ENCODE measurements at places on chromosomes 13 and 19.

DNA sequence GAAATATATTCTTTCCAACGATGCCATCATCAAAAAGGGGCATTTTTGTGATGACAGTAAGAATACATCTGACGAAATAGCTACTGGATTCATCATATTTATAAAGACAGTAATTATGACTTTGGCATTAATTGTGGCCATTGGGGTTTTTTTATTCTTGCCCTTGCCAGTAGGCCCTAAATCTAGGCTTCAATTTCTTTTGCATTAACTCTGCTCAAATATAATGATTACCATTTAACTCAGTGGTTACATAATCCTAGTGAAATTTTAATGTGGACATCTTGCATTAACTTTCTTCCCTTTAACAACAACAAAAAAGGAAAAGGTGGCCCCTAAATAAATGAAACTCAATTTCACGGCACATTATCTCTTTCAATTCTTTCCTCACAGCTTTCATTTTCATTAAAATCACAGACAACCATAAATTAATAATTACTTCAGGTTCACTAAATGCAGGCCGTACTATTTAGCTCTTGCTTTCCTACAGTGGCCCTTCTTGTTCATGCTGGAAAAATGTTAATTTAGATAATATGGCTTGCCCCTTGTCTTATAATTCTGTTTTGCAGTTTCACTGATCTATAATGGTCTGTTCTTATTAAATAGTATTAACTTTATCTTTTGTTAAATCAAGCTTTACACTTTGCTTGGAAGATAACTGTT, 615.6 kb downstream of the DACH1 start:
- no peak for DNase-seq

DNA sequence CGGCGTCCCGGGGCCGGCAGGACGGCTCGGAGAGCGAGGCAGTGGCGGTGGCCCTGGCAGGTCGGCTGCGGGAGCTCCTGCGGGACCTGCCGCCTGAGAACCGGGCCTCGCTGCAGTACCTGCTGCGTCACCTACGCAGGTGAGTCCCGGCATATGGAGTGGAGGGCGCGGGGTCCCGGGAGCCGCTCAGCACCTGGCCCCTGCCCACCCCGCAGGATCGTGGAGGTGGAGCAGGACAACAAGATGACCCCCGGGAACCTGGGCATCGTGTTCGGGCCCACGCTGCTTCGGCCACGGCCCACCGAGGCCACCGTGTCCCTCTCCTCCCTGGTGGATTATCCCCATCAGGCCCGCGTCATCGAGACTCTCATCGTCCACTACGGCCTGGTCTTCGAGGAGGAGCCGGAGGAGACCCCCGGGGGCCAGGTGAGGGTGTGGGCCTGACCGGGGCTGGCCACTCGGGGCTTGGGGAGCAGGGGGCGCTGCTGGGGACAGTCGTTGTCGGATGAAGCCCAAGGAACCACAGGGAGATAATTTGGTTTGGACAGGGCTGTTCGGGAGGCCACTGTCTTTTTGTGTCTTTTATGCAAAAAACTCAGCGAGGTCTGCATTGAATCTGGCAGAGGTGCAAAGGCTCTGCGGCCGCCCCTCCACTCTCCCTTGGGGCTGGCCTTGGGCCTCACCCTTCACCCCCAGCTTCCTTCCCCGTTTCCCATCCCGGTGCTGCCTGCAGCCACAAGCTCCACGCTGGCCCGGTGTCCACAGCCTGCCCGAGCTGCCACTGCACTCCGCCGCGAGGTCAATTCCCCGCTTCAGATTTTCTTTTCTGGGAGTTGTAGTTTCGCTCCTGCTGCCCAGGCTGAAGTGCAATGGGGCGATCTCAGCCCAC, 12.0 kb downstream of the POLR2E start:
- DNase-seq: peak; percentile 13

DNA sequence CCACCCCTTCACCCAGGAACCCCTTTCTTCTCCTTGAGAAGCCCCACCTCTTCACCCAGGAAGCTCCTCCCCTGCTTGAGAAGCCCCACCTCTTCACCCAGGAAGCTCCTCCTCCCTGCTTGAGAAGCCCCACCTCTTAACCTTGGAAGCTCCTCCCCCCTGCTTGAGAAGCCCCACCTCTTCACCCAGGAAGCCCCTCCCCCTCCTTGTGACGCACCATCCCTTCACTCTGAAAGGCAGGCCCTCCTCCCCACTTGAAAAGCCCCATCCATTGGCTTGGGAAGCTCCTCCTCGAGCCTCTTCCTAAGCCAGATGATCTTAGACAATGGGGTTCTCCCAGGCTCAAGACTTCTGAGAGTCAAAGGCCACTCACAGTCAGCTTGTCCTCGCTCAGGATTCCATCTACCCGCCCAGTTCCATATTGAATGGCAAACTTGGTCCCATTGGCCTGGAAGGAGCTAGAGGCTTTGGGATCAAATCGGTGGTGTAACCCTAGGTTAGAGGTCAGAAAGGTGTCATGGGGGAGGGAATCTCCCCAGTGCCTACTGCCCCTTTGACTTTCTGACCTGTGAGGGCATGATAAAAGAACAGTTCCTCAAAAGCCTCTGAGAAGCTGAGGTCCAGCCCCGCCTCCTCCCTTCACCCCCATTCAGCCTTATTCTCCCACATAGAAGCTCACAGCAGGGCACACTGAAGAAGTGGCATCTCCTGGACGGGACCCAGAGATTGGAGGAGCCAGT, 4.0 kb downstream of the NAPSA start:
- DNase-seq: no peak

DNA sequence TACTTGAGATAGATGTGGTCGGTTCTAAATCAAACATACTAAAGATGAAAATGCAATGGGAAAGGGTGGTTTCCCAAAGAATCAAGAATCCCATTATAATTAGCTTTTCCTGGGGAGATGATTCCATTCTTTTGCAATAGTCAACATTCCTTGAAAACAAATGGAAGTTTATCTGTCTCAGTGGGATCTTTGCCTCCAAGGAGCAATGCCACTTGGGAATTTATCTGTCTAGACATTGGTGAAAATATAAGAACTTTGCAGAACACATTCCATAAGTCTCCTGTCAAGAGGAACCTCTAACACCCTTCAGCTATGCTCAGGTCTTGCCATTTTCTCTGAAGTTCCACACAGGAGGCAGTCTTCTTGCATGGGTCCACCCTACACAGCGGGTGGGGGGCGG, 152.5 kb downstream of the KCTD12 start:
- no peak for DNase-seq

GRCh38 chr19:10920288-10920655, 8.2 kb downstream of the YIPF2 start:
- DNase-seq: no peak

- DNase-seq: peak; percentile 46
Measured at GRCh38 chr13:110925023-110925612, 10.2 kb upstream of the ANKRD10 start.

GRCh38 chr19:31355665-31356289, 6.5 kb upstream of the TSHZ3 start:
- no peak for DNase-seq

DNA sequence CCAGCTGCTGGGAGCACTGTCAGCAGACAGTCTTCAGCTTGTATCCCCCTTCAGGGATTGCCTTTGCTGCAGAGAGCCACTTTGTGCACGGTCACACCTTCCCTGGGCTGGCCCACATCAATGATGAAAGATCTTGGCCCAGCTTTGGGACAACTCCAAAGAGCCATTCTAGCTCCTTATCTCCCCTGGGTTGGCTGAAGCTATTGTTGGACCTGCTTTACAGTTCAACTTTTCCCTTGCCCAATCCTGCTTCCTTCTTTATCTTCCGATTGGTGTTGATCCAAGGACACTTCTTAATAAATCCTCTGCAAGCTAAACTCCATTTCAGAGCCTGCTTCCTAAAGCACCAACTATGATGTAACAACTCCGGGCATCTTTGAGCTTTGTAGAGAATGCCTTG, 466.4 kb downstream of the KLF12 start:
- DNase-seq: no peak

GRCh38 chr19:30692181-30692811, 320.1 kb downstream of the ZNF536 start:
- peak; percentile 69 for DNase-seq

DNA sequence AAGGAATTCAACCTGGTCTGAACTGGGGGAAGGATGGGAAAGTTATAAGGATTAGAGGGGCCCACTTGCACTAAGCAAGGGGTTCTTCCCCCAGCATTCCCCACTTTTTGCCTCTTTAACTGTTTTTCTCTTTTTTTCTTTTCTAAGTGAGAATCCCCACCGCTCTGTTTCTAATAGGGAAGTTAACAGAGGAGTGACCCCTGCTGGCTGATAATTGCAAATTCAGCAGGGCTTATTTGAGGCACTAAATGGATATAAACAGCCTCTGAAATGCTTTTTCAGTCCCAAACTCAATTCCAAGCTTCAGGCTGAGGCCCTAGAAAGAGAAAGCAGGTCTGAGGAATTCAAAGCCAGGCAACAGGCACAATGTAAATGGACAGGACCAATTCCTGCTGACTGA, 38.2 kb upstream of the CEACAM21 start:
- no peak for DNase-seq

- no peak for DNase-seq
Measured at GRCh38 chr19:32877323-32877912, 7.9 kb upstream of the SLC7A9 start.

DNA sequence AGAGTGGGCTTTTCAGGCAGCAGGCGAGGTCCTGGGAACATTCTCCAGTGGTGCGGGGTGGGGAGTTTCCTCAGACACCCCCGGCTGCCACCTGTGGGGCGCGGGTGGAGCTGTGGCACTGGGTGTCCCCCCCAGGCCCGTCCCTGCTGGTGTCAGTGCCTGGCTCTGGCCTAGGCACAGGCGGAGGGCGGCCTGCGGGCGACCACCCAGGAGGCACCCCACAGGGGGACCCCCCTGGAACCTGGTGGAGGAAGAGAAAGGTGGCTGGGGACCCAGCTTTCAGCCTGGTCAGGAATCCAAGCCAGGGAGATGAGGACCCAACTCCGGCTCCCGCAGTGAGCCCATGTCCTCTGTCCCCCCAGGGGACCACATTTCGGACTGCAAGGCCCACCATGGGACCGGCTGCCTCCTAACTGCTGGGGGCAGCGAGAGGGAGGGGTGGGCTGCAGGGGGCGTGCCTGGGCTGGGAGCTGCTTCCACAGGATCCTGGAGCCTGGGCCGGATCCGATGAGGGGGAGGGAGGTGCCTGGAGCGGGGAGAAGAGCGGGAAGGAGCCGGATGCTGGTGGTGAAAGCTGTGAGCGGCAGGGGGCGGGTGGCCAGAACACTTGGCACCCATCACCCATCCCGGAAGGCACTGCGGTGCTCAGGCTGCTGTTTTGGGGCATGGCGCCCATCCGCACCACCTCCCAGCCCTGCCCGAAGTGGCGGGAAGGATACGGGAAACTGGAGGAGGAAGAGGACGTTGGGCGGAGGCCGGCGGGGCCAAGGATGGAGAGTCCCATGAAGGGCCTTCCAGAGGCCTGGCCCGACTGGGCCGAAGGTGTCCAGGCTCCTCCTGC, 5.5 kb upstream of the CTXN1 start:
- DNase-seq: peak; percentile 21

GRCh38 chr19:3716147-3716668, 8.0 kb downstream of the TJP3 start:
- DNase-seq: no peak

GRCh38 chr13:111166882-111167675, 52.0 kb downstream of the ARHGEF7 start:
- DNase-seq: no peak

- no peak for DNase-seq
Measured at GRCh38 chr19:9641810-9642209, 20.8 kb upstream of the ZNF561 start.

All from right hindlimb (tissue), 1 donor.